Activated CD4-positive, alpha-beta T cell treated with anti-CD3 and anti-CD28 coated beads for 36 hours (primary cell): ENCODE measurements at places on chromosomes 13 and 19. TPM values are rescaled to one million over a fixed set of nuclear protein-coding genes. Genes with fewer than 3 reads are reported as not detected.

- no peaks in the 10 kb centered on the region for H3K4me1 ChIP-seq
- H3K27me3 ChIP-seq: no peaks in the 10 kb centered on the region
- no peak overlapping the region for H3K27ac ChIP-seq
- no peak overlapping the region for H3K4me3 ChIP-seq
These were observed 66.7 kb downstream of the FRY start for GRCh38 chr13:32098272-32098671.

DNA sequence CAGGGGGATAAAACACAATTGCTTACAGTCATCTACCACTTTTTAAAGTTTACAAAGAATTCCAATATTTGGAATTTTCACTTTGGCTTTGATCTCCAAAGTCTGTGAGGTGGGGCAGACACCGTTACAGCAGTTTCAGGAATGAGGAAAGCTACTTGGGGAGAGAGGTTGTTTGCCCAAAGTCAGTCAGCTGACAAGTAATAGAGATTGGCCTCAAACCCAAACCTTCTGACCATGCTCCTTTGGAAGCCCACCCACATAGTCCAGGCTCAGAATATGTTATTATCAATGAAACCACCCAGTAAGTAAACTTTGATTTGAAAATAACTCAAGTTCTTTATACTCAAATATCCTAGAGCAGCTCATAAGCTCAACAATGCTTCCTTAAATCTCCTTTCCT is 29.0 kb downstream of the RXFP2 start:
- H3K36me3 ChIP-seq: no peaks in the 10 kb centered on the region
- H3K4me3 ChIP-seq: no peak overlapping the region
- no peak for DNase-seq
- H3K27ac ChIP-seq: no peak overlapping the region

DOHH gene
- 15.4 TPM for total RNA-seq

- H3K36me3 ChIP-seq: no peaks in the 10 kb centered on the region
- DNase-seq: peak; percentile 18
- H3K27me3 ChIP-seq: peaks cover 2% of the 10 kb centered on the region
- H3K4me1 ChIP-seq: peaks cover 16% of the 10 kb centered on the region
- H3K27ac ChIP-seq: peak overlapping the region; percentile 60
- peak overlapping the region; percentile 59 for H3K4me3 ChIP-seq
These were observed 30.8 kb upstream of the RFC3 start for GRCh38 chr13:33787051-33787591.

- no peak overlapping the region for H3K27ac ChIP-seq
- DNase-seq: no peak
- no peaks in the 10 kb centered on the region for H3K27me3 ChIP-seq
- H3K4me1 ChIP-seq: no peaks in the 10 kb centered on the region
- no peaks in the 10 kb centered on the region for H3K36me3 ChIP-seq
These were observed 123.7 kb downstream of the UFM1 start for GRCh38 chr13:38473305-38473704.

GRCh38 chr13:30240608-30241007 is 66.7 kb downstream of the KATNAL1 start:
- H3K4me1 ChIP-seq: peaks cover 4% of the 10 kb centered on the region
- no peaks in the 10 kb centered on the region for H3K27me3 ChIP-seq
- H3K4me3 ChIP-seq: no peak overlapping the region
- H3K36me3 ChIP-seq: peaks cover 3% of the 10 kb centered on the region
- no peak for DNase-seq
- no peak overlapping the region for H3K27ac ChIP-seq

PRR22 gene
- 5.4 TPM for total RNA-seq

DNA sequence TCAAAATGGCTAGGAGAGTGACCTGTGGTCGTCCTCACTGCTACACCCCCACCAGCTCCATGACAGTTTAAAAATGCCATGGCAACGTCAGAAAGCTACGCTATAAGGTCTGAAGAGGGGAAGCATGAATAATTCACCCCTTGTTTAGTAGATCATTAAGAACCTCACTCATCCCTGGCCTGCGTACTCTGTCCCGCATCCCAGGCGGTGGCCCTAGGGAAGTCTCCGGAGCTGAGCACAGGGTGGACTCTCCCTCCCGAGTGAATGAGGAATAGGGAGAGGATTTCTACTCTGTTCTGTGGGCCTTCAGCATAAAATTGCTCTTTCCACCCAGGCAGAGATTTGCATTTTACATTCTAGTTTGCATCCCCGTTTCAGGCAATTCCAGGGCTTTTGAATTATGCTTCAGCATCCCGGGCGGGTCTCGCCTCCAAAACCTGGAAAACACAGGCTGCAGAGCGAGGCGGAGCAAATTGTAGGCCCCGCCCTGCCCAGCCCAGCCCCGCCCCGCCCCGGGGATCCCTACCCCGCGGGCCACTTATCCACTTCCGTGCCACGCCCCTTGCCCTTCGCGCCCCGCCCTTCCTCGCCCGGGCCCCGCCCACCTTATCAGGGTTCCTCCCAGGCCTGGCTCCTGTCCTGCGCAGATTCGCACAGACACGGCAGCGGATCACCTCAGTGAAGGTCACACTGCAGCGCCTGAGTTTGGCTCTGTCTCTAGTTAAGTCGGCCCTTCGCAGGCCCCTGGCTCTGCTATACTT is 7.5 kb upstream of the ZNF525 start:
- H3K27me3 ChIP-seq: no peaks in the 10 kb centered on the region
- peak; percentile 10 for DNase-seq
- H3K4me1 ChIP-seq: no peaks in the 10 kb centered on the region

DNA sequence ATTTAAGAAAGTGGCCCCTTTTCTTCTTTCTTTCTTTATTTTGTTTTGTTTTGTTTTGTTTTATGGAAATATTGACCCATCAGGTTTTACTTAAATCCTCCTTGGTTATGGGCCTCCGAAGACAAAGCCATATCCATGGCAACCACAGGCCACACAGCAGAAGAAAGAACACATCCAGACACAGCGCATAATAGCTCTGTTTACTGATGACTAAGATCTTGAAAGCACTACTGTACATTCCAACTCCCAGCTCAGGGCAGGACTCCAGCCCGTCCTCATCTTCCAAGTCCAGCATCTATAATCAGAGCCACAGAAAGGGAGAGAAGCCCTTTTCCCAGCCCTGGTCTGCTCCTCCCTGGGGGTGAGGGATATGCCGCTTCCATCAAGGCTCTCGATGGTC is 84.3 kb downstream of the NUFIP1 start:
- DNase-seq: no peak
- H3K4me1 ChIP-seq: no peaks in the 10 kb centered on the region
- H3K36me3 ChIP-seq: no peaks in the 10 kb centered on the region
- no peak overlapping the region for H3K27ac ChIP-seq

DNA sequence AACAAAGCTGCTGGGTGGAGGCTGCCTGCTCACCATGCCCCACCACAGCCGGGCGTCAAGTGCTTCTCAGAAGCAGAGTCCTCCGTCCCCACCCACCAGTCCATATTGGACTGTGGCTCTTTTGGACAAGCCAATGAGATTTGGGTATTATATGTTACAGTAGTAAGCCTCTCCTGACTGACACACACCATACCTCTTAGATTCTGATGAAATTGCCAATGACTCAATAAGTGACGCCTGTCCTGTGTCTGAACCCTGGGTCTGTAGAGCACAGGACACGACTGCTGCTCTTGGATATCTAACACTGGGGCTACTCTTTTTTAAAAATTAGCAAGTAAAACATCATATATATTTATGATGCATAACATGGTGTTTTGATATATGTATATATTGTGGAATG is 44.8 kb upstream of the UBAC2 start:
- no peaks in the 10 kb centered on the region for H3K36me3 ChIP-seq
- H3K4me1 ChIP-seq: peaks cover 5% of the 10 kb centered on the region
- H3K4me3 ChIP-seq: no peak overlapping the region
- DNase-seq: no peak

SHANK1 gene
- not detected for total RNA-seq

CYP4F3 gene
- total RNA-seq: 0.19 TPM

DNA sequence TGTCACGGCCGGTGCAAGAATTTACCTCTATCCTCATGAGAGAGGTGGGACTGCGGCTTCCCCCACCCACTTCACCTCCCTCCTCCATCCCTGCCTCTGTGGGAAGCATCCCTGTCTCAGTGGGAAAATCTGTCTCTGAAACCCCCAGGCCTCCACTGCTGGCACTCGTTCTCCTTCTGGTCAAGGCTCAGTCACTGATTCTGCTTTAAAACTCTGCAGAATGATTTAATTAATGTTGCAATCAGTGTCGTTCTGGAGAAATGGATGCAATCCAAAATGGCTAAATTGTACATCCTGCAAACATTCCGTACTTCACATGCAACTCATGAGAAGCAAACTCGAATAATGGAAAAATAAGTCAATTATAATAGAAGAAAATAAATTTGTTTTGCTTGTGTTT is 5.6 kb downstream of the RASL11A start:
- no peak overlapping the region for H3K27ac ChIP-seq
- DNase-seq: no peak
- peaks cover 2% of the 10 kb centered on the region for H3K27me3 ChIP-seq
- H3K4me3 ChIP-seq: no peak overlapping the region
- peaks cover 6% of the 10 kb centered on the region for H3K4me1 ChIP-seq
- no peaks in the 10 kb centered on the region for H3K36me3 ChIP-seq

- no peak for DNase-seq
- H3K4me3 ChIP-seq: no peak overlapping the region
- H3K36me3 ChIP-seq: no peaks in the 10 kb centered on the region
- no peaks in the 10 kb centered on the region for H3K27me3 ChIP-seq
- H3K27ac ChIP-seq: no peak overlapping the region
These were observed 120.5 kb downstream of the DIAPH3 start for GRCh38 chr13:60043262-60043661.

GRCh38 chr19:7654401-7654800 is 14.4 kb upstream of the RETN start:
- no peak for DNase-seq
- H3K4me3 ChIP-seq: no peak overlapping the region
- no peaks in the 10 kb centered on the region for H3K27me3 ChIP-seq
- H3K4me1 ChIP-seq: peaks cover 31% of the 10 kb centered on the region
- H3K27ac ChIP-seq: no peak overlapping the region

GRCh38 chr13:33303855-33304597 is 18.5 kb upstream of the STARD13 start:
- H3K4me1 ChIP-seq: no peaks in the 10 kb centered on the region
- H3K4me3 ChIP-seq: no peak overlapping the region
- no peak for DNase-seq
- peaks cover 13% of the 10 kb centered on the region for H3K27me3 ChIP-seq
- H3K27ac ChIP-seq: no peak overlapping the region
- no peaks in the 10 kb centered on the region for H3K36me3 ChIP-seq

GRCh38 chr19:33212436-33213172 is 13.0 kb downstream of the SLC7A10 start:
- no peaks in the 10 kb centered on the region for H3K4me1 ChIP-seq
- H3K4me3 ChIP-seq: no peak overlapping the region
- no peak for DNase-seq
- no peaks in the 10 kb centered on the region for H3K27me3 ChIP-seq
- no peak overlapping the region for H3K27ac ChIP-seq

DNA sequence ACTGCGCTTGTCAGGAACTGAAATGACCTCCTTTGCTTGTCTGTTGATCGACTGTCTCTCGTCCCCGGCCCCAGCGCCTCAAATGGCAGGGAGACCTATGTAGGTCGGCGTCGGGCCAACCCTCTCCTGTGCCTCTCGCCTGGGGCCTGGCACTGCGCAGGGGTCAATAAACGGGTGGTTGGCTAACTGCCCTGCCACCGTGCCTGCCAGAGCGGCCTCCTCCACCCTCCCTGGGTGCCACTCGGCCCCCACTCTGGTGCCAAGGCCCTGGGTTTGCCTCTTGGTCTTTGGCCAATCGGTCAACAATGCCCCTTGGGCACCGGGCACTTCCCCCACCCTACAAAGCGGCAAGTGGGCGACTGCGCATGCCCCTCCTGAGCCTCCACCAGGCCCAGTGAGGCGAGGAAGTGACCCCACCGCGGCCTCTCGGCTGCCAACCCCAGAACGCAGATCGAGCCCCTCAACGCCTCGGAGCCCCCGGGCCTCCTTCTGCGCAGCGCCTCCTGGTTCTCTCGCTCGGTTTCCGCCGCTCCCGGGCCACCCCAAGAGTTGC is 1.1 kb downstream of the KEAP1 start:
- H3K4me3 ChIP-seq: peak overlapping the region; percentile 91
- H3K27me3 ChIP-seq: no peaks in the 10 kb centered on the region
- peaks cover 29% of the 10 kb centered on the region for H3K36me3 ChIP-seq
- DNase-seq: peak; percentile 63
- H3K27ac ChIP-seq: peak overlapping the region; percentile 95

DNA sequence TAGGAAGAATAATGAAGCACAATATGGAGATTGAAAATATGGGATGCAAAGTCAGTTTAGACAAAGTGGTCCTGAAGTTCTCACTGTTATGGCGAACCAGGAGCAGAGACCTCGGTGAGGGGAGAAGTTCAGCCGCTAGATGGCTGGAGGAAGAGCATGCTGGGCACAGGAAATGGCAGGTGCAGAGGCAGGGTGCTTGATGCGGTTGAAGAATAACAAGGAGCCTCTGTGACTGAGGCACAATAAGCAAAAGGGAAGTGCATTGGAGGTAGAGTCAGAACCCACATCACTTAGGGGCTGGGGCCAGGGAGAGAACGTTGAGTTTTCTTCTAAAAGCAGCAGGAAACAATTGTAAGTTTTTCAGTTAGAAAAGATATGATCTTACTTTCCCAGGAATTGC is 1725.2 kb downstream of the EFNB2 start:
- H3K27me3 ChIP-seq: peaks cover 2% of the 10 kb centered on the region
- no peak overlapping the region for H3K4me3 ChIP-seq
- peak; percentile 7 for DNase-seq
- no peak overlapping the region for H3K27ac ChIP-seq
- H3K36me3 ChIP-seq: no peaks in the 10 kb centered on the region

IRGC gene
- not detected for total RNA-seq

DNA sequence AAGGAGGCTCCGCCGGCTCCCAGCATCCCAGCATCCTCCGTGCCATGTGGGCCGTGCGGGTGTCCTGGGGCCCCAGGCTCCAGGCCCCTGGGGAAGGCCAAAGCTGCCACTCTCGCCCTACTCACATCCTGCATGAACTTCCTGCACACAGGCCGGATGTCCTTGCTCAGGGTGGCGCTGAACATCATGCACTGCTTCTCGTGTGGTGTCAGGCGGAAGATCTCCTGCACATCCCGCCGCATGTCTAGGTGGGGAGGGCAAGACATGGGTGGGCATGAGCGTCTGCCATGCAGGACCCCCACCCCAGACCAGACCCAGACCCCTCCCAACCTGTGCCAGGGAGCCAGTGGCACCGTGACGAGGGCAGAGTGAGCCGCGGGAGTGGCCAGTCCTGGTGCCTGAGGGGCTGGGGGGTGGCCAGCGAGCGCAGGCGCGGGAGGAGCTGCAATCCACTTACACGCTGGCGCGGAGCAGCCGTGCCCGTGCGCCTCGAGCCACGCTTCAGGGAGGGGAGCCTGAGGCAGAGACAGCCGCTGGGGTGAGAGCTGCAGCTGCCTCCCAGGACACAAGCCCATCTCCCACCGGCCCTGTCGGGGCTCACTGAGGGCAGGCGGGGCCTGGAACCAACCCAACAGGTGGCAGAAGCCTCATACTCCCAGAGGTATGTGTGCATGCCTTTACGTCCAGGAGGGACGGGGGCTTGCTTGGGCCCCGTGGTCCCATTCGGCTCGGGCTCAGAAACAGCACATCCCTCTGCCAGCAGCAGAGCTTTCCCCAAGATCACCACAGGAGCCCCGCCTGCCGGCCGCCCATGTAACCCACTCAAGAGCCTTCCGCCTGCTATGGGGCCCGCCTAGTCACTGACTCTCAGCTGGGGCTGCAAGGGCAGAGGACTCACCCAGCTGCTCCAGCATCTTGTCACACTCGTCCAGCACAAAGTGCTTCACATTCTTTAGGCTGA is 8.8 kb downstream of the DDX39A start:
- H3K27me3 ChIP-seq: no peaks in the 10 kb centered on the region
- peaks cover 35% of the 10 kb centered on the region for H3K4me1 ChIP-seq
- H3K36me3 ChIP-seq: peaks cover 81% of the 10 kb centered on the region
- DNase-seq: peak; percentile 54
- peak overlapping the region; percentile 60 for H3K27ac ChIP-seq

- DNase-seq: no peak
- H3K4me3 ChIP-seq: no peak overlapping the region
- no peaks in the 10 kb centered on the region for H3K27me3 ChIP-seq
- H3K4me1 ChIP-seq: peaks cover 22% of the 10 kb centered on the region
These were observed 99.7 kb downstream of the KCNRG start for GRCh38 chr13:50114961-50115360.

TTC9B gene
- total RNA-seq: not detected
